ENCODE measurements at places on chromosomes 13 and 19.

DNA sequence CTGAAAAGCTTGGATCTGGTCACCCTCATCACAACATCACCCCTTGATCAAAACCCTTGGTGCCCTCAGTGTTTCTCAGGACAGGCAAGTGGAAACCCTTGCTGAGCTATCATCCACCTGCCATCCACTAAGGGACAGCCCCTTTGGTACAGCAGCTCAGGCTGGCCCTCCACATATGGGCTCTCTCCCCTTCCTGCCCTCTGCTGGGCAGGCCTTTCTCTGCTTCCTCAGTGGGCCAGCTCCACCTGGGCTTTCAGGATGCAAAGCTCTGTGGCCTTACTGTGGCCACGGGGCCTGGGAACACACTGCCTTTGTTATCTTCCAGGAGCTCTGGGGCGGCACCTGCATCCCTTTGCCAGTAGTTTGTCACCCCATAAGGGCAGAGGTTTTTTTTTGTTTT lies 4.9 kb downstream of the SUGP1 start:
- DNase-seq = no peak

DNA sequence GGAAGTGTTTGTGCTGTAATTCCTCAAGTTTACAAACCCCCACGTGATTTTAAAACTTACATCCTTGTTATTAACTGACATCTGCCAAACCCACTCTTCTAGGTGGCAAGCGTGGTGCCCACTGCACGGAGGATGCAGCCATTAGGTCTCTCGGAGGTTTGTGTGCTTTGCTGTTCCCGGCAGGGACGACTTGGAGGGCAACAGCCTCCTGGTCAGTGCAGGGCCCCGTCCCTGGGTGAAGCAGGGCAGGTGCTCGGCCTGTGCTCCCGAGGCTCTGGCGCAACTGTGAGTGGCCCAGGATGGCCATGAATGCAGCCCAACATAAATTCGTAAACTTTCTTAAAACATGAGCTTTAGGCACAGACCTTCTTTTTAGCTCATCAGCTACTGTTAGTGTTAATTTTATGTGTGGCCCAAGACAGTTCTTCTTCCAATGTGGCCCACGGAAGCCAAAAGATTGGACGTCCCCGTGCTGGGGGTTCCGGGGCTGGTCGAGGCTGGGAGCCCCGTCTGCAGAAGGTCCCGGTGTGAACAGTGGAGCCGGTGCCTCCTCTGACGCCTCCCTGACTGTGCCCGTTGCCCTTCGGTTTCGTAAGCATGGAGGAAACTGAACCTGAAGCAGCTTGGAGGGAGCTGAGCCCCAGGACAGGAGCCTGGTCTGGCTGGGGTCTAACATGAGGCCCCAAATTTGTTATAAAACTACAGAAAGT lies 11.9 kb downstream of the GAS6 start:
- no peak for DNase-seq

- no peak for DNase-seq
Observed at GRCh38 chr19:29542776-29543175, 17.0 kb downstream of the VSTM2B start.

- DNase-seq = no peak
Observed at GRCh38 chr19:18017275-18018083, 9.5 kb downstream of the ARRDC2 start.

- peak; percentile 56 for DNase-seq
Observed at GRCh38 chr13:51797664-51798488, 6.1 kb downstream of the DHRS12 start.

- DNase-seq = no peak
Observed at GRCh38 chr19:41476583-41476982, 33.6 kb downstream of the ERICH4 start.

- peak; percentile 89 for DNase-seq
Observed at GRCh38 chr13:20174656-20175405, 14.0 kb upstream of the GJA3 start.

- DNase-seq = no peak
Observed at GRCh38 chr13:25440061-25440460, 68.3 kb downstream of the ATP8A2 start.

DNA sequence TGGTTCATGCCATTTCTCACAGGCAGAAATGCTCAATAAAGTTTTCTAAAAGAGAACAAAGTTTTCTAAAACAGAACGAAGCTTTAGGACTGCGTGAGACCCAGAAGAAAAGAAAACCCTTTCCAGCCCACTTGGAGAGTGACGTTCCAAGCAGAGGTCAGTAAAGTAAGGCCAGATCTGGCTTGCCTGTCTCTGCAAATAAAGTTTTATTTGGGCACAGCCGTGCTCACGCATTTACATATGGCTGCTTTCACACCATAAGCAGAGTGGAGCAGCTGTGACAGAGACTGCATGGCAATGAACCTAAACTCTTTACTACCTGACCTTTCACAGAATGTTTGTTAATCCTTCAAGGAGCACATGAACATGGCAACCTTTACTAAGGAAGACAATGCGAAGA lies 23.6 kb downstream of the IRS2 start:
- DNase-seq = no peak

- peak; percentile 20 for DNase-seq
Observed at GRCh38 chr19:2239771-2240770, 3.4 kb downstream of the SF3A2 start.

DNA sequence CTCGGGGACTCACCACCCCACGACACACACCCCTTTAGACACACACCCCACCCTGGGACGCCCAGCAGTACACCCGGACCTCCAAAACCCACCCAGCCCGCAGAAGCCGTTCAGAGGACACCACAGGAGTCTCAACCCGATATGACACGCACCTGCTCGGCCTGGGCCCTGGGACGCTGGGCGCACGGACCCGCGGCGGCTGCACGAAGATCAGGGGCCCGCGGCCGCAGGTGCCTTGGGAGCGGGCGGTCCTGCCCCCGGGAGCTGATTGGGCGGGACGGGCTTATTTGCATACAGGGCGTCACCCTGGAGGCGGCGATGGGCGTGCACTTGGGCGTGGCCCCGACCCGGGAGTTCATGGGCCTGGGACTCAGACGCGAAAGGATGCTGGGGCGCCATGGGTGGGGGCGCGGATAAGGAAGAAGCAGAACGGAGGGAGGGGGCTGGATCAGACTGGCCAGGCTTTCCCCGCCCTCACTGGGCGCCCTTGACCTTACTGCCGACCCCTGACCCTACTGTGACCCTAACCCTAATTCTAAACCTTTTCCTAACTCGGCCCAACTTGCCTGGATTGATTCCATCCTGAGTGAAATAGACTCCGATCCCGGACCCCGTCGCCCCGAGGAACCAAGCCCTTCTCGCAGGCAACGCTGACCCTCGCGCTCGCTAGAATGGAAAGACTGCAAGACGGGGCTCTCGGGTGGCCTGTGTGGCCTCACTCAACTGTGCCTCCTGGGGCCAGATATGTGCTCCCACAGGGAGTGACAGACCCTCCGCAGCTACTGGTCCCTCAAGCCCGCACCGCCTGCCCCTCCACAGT lies at the start of gene MEF2B:
MEF2B (minus strand) TSS at position 211 of the 820 bp plus-strand sequence. CDS start 19,528 bp downstream, outside the sequence.
- DNase-seq = peak; percentile 53

DNA sequence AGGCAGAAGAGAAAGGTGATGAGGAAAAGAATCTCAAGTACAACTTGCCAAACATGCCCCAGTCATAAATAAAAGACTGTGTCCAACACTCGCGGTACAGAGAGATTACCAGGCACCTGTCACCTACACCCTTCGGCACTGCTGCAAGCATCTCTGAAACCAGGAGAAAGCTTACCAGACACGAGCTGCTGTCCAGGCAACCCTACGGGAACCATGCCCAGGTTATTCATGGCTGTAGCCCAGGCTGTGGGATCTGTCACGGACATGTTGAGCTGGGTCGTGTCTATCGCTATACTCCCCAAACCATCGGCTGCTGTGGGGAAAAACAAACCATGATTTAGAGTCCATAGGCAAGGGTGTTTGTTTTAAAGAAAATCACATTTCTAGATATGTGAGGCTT lies 375.0 kb downstream of the ENOX1 start:
- no peak for DNase-seq

DNA sequence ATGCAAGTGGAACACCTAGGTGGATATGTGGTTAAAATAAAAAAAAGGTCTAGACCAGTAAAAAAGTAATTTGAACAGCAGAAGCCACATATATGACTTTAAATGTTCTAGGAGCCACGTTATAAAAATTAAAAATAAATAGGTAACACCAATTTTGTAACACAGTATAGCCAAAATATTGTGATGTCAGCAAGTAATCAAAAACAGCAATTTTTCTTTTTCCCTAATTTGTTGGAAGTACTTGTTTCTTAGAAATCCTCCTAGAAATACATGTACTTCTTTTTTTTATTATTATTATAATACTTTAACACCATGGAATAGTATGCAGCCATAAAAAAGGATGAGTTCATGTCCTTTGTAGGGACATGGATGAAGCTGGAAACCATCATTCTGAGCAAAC lies 25.7 kb upstream of the C1QTNF9B start:
- no peak for DNase-seq

- DNase-seq = no peak
Observed at GRCh38 chr19:6236310-6237291, 43.2 kb downstream of the MLLT1 start.

- DNase-seq = peak; percentile 68
Observed at GRCh38 chr13:37667702-37668101, 69.1 kb upstream of the POSTN start.

DNA sequence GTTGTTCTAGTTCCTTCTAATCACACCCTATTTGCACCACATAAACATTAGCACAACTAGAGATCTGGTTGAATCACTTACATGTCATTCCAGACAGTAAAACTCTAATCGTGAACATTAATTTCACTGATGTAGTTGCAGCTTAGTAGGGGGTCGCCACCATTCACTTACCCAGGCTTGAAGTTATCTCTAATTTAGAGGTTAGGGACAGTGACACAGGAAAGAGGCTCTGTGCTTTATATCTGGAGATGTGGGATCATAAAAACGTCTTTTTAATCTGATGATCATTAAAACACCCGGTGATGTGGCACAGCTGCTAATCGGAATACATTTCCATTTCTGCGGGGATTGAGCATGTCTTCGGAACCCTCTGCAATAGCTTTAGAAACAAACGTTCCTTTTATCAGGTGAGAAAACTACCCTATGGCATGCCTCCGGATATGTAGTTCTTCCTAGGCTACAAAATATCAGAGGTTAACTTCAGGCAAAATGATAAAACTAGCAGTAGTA lies 523.0 kb downstream of the MYO16 start:
- DNase-seq = no peak

GRCh38 chr19:50739914-50740426 lies 16.8 kb downstream of the CLEC11A start:
- DNase-seq = no peak

DNA sequence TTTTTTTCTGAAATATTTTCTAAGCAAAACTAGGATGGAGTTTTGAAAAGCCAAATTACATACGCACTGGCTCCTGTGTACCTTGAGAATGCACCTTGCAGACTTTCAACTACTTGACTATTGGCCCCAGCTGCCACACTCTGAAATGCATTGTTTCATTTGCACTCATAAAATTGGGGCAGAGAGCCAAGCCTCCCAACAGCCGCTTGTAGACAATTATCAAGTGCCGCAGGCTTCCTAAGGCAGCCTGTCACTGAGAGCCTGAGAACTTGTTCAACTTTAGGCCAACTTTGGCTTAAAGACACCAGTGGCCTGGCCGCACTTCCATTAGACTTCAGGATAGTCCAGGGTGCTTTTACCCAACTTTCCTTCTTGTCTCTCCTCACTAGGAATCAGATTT lies 115.7 kb upstream of the STARD13 start:
- DNase-seq = no peak

- DNase-seq = no peak
Observed at GRCh38 chr13:20831933-20832332, 58.2 kb upstream of the EEF1AKMT1 start.

DNA sequence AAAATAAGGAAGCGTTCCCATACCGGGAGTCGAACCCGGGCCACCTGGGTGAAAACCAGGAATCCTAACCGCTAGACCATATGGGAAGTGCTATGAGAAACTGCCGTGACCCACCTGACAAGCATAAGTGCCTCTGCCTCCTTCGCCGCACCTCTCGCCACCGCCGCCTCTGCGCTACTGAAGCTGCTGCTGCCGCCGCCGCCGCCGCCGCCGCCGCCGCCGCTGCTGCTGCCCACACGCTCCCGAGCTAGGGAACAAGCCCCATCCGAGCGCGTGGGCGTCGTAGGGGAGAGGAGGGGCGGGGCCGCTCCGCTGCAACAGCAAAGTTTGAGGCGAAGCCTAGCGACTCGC lies 610 bp upstream of the WBP4 start:
- peak; percentile 88 for DNase-seq

- DNase-seq = no peak
Observed at GRCh38 chr13:21753117-21753729, 82.3 kb downstream of the FGF9 start.

DNA sequence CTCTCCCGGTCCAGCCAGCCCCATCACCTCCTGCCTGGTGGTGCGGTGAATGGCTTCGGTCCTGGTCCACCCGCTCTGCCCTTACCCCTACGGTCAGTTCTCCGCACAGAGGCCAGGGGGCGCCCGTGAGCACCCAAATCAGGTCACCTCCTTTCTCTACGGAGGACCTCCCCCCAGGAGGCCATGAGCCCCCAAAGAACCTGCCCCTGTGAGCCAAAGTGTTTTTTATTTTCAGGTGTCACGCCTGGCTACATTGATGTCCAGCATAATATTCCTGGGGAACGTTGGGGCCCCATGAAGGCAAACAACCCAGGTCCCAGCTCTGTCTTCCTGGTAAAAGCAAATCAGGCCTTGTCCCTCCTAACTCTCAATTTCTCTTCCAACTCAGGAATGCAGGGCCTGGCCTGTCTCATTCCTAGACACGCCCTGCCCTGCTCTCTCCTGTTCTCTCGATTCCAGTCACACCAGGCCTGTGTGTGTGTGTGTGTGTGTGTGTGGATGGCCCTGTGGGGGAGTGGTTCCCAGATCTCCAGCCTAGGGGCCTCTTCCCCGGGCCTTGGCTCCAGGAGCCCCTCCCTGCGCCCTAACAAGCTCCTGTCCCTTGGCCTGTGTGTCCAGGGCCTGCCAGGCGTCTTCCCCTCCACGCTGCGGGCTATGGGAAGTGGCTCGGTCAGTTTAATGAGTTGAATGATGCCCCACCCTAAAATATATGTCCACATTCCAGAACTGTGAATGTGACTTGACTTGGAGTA lies 9.7 kb upstream of the GIPC1 start:
- DNase-seq = peak; percentile 94

DNA sequence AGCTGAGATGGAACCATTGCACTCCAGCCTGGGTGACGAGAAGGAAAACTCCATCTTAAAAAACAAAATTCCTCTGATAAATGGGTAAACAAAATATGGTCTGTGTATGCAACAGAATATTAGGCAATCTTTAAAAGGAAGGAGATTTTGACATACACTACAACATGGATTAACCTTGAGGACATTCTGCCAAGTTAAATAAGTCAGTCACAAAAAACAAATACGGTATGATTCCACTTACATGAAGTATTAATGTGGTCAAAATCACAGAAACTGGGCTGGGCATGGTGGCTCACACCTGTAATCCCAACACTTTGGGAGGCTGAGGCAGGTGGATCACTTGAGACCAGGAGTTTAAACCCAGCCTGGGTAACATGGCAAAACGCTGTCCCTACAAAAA lies 3.0 kb upstream of the ZNF444 start:
- DNase-seq = no peak

Data from fibroblast of skin of right quadriceps (primary cell).